ENCODE measurements at places on chromosomes 7 and 10.

- no peak for DNase-seq
Measured at GRCh38 chr10:42812028-42812427, 29.4 kb downstream of the BMS1 start.

DNA sequence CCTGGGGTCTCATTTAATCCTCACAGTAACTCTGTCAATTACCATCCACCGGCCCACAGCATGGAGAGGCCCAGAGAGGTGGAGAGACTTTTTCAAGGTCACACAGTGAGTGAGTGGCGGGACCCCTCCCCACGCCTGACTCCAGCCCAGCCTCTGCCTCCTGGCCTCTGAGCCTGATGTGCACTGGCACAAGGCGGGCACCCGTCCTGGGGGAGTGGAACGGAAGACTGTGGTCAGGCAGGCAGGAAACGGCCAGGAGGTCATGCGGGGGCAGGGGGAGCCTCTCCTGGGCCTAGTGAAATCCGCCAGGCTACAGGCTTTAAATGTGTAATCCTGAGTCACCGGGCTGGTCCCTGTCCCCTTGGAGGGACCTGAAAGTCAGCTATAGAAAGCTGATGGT is 32.2 kb downstream of the ZCCHC24 start:
- no peak for DNase-seq

DNA sequence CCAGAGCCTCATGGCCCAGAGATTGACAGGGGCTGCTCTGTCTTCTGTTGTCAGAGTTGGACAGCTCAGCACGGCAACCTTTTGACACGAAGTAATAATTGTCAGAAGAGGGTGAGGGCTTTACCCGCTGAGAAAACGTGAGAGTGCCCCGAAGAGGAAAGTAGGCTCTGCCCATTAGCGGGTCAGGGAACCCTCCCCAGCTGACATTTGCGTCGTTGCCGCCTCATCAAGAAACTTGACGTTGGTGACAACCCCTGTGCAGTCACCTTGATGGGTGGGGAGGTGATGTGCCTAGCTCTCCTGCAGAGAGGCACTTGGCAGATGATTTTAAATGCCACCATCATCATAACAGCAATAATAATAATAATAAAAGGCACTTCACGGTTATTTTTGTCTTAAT is 202.1 kb downstream of the USP6NL start:
- DNase-seq: no peak

DNA sequence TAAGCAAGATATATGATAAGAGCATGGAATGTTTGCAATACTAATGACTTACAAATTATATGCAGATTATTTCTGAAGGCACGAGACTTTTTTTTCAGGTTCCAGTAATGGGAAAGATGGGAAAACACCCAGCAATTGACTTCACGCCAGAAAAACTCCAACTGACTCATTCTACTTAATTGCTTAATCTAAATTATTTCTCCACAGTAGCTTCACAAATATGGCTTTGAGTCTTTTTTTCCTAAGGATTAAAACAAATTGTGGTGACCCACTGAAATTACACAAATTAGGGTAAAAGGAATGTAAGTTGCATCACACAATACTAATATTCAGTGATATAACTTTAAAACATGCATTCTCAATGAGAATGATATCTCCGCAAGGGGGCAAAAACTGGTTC is 138.7 kb downstream of the GNAI1 start:
- DNase-seq: no peak

GRCh38 chr7:39428221-39428620 is 138.0 kb upstream of the YAE1 start:
- DNase-seq: no peak

GRCh38 chr10:48412933-48413332 is 106.5 kb downstream of the MAPK8 start:
- DNase-seq: no peak

DNA sequence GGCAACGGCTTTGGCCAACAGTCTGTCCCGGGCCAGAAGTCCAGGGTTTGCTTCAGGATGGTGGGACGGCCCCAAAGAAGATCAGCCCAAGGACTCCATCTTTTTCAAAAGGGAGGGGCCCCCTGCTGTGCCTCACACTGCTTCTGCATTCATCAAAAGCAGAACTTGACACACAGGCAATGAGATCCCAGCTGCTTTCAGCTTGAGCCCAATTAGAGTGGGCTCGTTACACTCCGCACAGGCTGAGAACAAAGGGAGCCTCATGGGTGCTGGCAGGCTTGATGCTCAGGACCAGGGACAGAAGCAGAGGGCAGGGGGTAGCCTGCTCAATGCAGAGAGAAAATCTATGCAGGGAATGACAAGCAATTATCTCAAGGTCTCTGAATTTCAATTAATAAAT is 45.5 kb downstream of the VOPP1 start:
- DNase-seq: no peak

DNA sequence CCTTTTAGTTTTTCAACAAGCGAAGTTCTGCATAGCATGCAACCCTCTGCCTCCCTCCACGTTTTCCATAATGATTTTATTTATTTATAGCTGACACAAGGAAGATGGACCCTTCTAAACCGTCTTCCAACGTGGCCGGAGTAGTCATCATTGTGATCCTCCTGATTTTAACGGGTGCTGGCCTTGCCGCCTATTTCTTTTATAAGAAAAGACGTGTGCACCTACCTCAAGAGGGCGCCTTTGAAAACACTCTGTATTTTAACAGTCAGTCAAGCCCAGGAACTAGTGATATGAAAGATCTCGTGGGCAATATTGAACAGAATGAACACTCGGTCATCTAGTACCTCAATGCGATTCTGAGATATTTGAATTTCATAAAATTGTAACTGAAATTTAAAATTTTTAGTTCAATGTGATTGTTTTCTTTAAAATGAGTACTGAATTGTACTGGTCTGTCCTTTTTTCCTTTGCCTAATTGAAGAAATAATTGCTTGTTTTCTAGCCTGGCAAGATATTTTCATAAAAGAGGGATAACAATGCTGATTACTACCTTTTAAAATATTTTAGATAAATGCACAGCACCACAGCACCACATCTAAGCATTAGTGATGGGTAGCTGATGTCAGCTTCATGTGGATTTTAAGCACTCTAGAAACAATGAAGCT is 41.5 kb upstream of the SLC39A12 start:
- no peak for DNase-seq

DNA sequence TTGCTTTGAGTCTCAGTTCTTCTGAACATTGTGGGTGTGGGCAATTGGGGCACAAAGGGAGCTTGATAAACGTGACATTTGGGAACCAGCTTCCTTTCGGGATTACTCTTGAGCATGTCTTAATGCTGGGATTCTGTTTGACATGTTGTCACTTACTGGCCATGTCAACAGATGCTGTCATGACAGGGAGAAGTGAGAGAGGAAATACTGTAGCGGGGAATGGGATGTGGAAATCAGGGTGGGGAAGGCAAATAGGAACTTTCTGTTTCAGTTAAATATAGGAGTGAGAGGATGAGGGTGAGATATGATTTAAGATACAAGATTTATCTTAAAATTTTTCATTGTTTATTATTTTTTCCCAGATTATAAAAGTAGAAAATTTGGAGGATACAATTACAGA is 83.9 kb downstream of the SEC23IP start:
- no peak for DNase-seq

GRCh38 chr7:2044883-2045471 is 187.8 kb downstream of the MAD1L1 start:
- DNase-seq: no peak

DNA sequence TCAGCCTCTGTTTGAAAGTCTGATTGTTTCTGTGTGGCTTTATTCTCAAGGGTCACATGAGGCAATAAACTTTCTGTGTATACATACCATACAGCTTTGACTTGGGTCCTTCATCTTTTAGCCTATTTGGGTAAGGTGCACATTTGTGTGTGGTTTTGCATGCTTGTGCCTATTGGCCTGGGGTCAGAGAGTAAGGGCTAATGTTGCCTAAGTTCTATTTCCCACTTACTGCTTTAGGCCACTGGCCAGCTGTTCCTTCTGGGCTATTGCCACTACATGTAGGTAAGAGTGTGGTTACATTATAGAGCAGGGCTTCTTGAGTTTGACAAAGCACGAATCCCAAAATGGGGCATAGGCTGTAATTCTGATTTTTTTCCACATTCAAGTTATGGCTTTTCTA is 21.8 kb downstream of the BBIP1 start:
- no peak for DNase-seq

- no peak for DNase-seq
Measured at GRCh38 chr7:159120540-159120919, 24.1 kb downstream of the VIPR2 start.

DNA sequence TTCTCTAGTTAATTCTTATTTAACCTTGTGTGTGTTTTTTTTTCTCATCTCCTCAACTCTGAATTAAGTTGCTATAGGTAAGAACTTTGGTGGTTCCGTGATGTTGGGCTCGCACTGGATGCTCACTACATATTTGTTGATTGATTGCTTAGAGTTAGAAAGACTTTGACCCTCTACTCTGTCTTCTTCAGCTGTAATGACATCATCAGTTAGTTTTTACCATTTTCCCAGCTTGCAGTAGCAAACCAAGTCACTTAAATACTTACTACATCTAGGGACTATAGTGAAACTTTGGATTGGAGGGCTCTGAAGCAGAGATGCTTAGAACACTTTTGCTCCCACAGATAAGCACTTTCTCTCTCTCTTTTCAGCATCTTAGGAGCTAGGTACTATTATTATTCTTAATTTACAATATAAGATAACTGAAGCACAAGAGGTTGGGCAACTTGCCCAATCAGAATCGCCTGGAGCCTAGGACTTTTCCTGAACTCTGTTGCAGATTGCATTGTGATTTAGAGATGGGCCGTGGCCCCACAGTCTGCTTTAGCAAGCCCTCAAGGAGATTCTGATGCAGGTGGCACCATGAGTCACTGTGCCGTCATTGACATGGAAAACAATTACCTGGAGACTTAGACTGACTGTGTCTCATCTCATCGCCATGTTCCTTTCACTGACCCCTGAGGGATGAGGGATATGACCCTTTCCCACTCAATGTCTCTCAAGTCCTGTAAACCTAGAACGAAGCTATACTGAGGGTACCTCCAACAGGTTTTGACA is 471.9 kb upstream of the PODXL start:
- DNase-seq: no peak

- DNase-seq: no peak
Measured at GRCh38 chr7:140653319-140654108, 12.9 kb upstream of the DENND2A start.

DNA sequence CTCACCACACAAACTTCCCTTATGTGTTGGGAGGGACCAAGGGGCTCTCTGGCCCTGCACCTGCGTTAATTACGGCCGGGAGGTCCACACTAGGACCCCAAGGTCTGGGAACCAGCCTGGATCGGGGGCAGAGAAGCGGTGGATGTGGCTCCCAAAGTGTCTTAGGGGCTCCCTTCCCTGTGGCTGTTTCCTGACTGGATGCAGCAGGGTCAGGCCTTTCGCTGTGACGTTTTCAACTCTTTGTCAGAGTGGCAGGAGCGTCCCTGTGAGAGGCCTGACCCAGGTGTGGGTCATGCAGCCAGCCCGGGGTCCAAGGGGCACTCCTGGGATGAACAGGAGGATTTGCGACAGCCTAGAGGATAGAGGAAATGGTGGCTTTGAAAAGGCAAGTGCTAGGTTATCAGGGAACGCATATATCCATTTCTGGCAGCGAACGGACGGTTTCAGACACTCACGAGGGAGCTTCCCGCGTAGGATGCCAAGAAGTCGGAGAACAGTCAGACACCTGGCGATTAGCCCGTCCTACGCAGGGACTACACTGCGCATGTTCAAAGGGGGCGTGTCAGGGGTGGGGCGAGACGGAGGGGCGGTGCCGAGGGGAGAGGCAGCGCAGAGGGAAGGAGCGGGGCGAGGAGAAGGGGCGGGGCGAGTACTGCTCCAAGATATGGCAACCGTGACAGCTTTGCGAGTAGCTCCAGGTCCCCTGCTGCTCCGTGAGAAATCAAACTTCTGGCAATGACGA is 46.2 kb upstream of the ZNF716 start:
- DNase-seq: no peak

DNA sequence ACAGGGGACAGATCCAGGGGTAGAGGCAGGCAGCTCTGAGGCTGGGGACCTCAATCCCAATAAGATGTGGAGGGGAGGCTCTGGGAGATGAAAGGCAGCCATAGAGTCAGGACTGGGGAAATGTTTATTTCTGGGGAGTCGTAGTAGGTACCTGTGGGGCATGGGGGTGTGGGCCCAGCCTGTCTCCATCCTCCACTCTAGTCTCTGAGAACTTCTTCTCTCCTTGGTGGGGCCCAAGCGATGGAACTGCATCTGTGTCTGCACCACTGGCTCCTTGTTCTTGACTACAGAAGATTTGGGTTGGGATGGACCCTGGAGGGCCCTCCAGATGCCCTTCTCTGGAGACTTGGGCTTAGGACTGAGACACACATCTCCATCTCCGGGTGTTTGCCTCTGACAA is 953.9 kb upstream of the ZNF722 start:
- DNase-seq: no peak

- DNase-seq: no peak
Measured at GRCh38 chr7:157584420-157584819, 247.6 kb downstream of the DNAJB6 start.

GRCh38 chr10:34494012-34494411 is 321.1 kb downstream of the PARD3 start:
- DNase-seq: no peak

GRCh38 chr10:129962872-129963640 is 1.0 kb downstream of the EBF3 start:
- no peak for DNase-seq

- no peak for DNase-seq
Measured at GRCh38 chr10:17510242-17510908, 56.0 kb upstream of the ST8SIA6 start.

- no peak for DNase-seq
Measured at GRCh38 chr10:90780488-90780887, 77.4 kb downstream of the HTR7 start.

DNA sequence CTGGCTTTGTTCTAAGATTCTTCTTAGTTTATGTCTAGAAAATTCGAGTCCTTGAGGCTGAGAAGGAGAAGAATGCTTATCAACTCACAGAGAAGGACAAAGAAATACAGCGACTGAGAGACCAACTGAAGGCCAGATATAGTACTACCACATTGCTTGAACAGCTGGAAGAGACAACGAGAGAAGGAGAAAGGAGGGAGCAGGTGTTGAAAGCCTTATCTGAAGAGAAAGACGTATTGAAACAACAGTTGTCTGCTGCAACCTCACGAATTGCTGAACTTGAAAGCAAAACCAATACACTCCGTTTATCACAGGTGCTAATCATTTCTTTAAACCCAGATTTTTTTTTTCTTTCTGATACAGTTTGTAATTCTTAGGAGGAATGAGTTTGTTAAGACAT is 6.7 kb downstream of the CEP55 start:
- DNase-seq: no peak

DNA sequence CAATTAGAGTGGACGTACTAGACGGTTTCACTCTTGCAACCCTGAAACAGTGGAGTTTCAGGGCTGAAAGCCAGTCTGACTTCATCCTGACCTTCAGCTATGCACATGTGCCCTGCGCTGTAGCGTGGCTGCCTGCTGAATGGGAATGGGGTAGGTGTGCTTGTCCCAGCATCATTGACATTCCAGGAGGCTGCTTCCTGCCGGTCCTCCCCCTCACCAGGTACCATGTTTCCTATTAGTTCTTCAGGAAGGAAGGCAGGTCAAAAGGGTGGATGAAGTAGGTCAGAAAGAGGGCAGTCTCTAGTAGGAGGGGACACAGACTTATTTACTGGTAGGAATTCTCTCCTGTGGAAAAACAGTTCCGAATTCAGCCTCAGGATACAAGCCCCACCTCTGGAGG is 551.8 kb upstream of the GALNT17 start:
- DNase-seq: no peak
